Gastrocnemius medialis (tissue), 4 donors: ENCODE measurements at places on chromosomes 11 and 22. TPM values are rescaled to one million over a fixed set of nuclear protein-coding genes. Genes with fewer than 3 reads are reported as not detected.

The CYB5R2 gene
- total RNA-seq, result 1.00 TPM

The HSPA8 gene
- total RNA-seq, result 1,538 TPM

The KLHL35 gene
- total RNA-seq, result 1.0 TPM

DNA sequence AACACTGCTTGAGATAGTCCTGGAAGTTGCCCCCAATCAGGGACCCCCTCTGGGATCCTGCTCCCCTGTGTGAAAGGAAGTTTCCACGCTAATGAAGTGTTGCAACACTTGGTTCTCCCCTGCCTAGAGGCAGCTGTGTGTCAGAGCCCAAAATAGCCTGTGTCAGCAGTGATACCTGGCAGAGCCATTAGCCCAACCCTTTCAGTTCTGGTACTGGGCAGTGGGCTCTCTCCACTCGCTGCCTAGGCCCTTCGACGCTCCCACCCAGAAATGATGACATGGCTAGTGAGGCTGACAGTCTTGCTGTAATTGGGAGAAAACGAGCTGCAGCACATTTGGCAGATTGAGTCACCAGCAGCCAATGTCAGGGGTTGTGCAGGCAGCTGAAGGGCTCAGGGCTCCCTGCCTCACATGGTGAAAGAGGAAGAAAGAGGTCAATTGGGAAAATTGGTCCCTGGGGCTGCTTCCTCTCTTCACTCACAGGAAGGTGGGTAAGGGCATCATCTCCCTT lies 1.4 kb upstream of the NXF1 start:
- no peaks in the 10 kb centered on the region for H3K27me3 ChIP-seq
- peaks cover 24% of the 10 kb centered on the region for H3K4me1 ChIP-seq
- peak overlapping the region; percentile 97 for H3K27ac ChIP-seq
- peak overlapping the region; percentile 95 for H3K4me3 ChIP-seq

The F2 gene
- not detected for total RNA-seq

The RRP8 gene
- 13.5 TPM for total RNA-seq

The PRAME gene
- not detected for total RNA-seq

- DNase-seq, result peak; percentile 50
- peaks cover 43% of the 10 kb centered on the region for H3K4me1 ChIP-seq
- no peak overlapping the region for H3K4me3 ChIP-seq
- H3K36me3 ChIP-seq, result peaks cover 28% of the 10 kb centered on the region
Measured at GRCh38 chr11:44110231-44110679, 14.8 kb downstream of the EXT2 start.

DNA sequence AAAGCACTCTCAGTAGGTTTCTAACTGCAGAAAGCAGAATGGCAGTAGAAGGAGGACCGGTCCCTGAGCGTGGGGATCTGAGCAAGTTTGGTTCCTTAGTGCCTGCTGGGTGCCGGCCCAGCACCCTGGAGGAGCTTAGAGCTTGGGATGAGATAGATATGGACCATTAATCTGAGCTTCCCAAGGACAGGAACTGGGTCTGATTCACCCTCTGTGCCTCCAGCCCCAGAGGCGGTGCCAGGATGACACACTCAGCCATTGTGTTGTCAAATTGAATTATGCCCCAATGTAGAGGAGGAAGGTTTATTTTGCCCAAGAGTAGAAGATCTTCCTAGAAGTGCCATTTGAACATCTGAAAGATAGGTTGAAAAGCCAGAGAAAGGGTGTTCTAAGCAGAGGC lies 4.3 kb downstream of the ZC3H7B start:
- H3K4me1 ChIP-seq, result peaks cover 44% of the 10 kb centered on the region
- no peaks in the 10 kb centered on the region for H3K27me3 ChIP-seq
- H3K4me3 ChIP-seq, result no peak overlapping the region
- H3K27ac ChIP-seq, result peak overlapping the region; percentile 4
- no peaks in the 10 kb centered on the region for H3K36me3 ChIP-seq

DNA sequence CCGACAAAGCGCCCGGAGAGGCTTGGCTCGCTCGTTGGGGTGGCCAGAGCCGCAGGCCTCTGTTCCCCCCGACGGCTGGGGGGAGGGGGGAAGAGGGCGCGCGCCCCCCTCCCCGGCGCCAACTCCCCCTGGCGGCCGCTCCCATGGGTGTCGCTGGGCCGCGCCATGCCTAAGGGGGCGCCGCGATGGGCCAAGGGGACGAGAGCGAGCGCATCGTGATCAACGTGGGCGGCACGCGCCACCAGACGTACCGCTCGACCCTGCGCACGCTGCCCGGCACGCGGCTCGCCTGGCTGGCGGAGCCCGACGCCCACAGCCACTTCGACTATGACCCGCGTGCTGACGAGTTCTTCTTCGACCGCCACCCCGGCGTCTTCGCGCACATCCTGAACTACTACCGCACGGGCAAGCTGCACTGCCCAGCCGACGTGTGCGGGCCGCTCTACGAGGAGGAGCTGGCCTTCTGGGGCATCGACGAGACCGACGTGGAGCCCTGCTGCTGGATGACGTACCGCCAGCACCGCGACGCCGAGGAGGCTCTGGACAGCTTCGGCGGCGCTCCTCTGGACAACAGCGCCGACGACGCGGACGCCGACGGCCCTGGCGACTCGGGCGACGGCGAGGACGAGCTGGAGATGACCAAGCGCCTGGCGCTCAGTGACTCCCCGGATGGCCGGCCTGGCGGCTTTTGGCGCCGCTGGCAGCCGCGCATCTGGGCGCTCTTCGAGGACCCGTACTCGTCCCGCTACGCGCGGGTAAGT lies 1.4 kb downstream of the KCNC1 start:
- DNase-seq, result no peak
- no peaks in the 10 kb centered on the region for H3K36me3 ChIP-seq
- peaks cover 25% of the 10 kb centered on the region for H3K27me3 ChIP-seq
- H3K4me1 ChIP-seq, result peaks cover 9% of the 10 kb centered on the region
- H3K27ac ChIP-seq, result no peak overlapping the region

GRCh38 chr22:27207907-27208306 lies 550.5 kb downstream of the MIAT start:
- H3K27ac ChIP-seq, result no peak overlapping the region
- no peaks in the 10 kb centered on the region for H3K4me1 ChIP-seq
- peaks cover 12% of the 10 kb centered on the region for H3K27me3 ChIP-seq
- DNase-seq, result no peak

The RAB38 gene
- 0.27 TPM for total RNA-seq

DNA sequence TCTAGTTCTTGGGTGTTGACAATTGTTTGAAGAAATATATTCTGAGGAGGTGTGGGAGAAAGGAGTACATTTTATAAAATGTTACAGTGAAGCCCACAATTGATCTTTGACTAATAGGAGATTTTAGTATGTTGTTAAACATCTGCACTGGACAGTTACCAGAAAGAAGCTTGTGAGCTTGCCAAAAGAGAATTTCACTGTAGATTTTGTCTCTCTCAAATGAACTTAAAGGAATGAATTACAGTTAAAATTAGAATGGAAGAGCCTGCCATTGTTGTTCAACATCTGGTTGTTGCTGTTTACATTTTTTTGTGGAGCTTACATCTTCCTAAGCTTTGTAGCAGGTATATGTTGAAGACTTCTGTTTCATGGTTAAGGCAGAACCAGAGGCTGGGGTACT lies 620.5 kb upstream of the CCDC179 start:
- no peaks in the 10 kb centered on the region for H3K4me1 ChIP-seq
- H3K36me3 ChIP-seq, result no peaks in the 10 kb centered on the region
- no peaks in the 10 kb centered on the region for H3K27me3 ChIP-seq
- no peak overlapping the region for H3K4me3 ChIP-seq

The LRP4 gene
- 5.8 TPM for total RNA-seq

DNA sequence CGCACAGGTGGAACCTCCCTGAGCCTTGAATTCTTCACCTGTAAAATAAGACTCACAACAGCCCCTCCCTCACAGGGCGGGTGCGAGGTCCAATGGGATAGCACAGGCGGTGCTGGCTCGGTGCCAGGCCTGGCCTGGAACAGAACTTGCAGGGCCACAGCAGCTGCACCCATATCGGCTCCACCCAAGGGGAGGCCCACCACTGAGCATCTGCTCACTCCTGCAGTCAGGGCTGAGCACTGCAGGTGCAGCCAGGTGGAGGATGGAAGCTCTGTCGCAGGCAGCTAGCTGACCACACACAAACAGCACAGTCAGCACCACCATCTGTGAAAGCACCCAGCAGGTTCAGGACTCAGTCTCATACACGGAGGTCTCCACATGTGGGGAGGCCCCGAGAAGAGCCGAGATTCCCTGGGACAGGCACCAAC lies 19.6 kb downstream of the VPS37C start:
- H3K4me1 ChIP-seq, result peaks cover 16% of the 10 kb centered on the region
- no peak overlapping the region for H3K27ac ChIP-seq
- DNase-seq, result no peak
- no peak overlapping the region for H3K4me3 ChIP-seq
- H3K27me3 ChIP-seq, result no peaks in the 10 kb centered on the region

- H3K36me3 ChIP-seq, result no peaks in the 10 kb centered on the region
- H3K27ac ChIP-seq, result peak overlapping the region; percentile 71
- DNase-seq, result no peak
- no peaks in the 10 kb centered on the region for H3K27me3 ChIP-seq
Measured at GRCh38 chr11:78187366-78188285, 800 bp downstream of the KCTD21 start.

DNA sequence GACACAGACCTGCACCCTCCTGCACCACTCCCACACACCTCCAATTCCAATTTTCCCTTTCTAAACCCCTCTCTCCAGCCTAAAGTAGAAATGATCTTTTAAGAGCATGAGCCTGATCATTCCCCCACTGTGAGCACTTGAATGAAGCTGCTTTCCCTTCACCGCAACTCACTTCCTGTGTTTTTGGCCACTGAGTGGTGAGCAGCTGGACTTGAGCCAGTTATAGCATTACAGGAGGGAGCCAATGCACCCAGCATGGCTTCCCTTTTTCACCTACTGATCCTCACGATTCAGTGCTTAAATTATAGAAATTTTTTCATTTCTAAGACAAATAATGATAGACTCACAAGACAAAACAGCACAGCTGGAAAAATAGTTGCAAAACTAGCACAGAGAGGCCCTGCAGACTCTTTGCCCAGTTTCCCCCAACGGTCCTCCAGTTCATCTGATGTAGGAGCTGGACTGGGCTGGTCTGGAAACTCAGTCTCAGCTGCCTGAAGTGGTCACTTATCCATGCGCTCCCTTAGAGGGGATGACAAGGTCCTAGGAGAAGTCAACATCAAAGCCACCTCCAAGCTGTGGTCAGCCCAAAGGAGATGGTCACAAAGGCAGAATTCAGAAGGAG lies 9.7 kb upstream of the APOL4 start:
- H3K27ac ChIP-seq, result no peak overlapping the region
- H3K4me3 ChIP-seq, result no peak overlapping the region
- H3K4me1 ChIP-seq, result no peaks in the 10 kb centered on the region
- DNase-seq, result no peak
- no peaks in the 10 kb centered on the region for H3K36me3 ChIP-seq
- H3K27me3 ChIP-seq, result no peaks in the 10 kb centered on the region

- H3K4me3 ChIP-seq, result no peak overlapping the region
- peaks cover 8% of the 10 kb centered on the region for H3K27me3 ChIP-seq
- no peaks in the 10 kb centered on the region for H3K36me3 ChIP-seq
- H3K27ac ChIP-seq, result no peak overlapping the region
Measured at GRCh38 chr22:44731357-44731970, 20.9 kb upstream of the ARHGAP8 start.

DNA sequence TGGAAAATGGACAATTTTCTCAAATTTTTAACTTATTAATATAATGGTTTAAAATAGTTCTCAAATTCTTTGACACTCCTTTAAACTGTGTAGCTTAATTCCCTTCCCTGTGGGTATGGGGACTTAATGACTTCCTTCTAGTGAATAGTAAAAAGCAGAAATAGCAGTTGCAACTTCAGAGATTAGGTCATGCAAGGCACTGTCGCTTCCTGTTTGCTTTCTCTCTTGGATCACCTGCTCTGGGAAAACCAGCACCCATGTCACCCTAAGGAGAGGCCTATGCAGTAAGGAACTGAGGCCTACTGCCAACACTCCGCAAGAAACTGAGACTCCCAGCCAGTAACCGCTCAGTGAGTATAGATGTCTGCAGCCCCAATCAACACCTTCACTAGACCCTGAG lies 5.5 kb upstream of the PANX3 start:
- no peaks in the 10 kb centered on the region for H3K4me1 ChIP-seq
- H3K36me3 ChIP-seq, result no peaks in the 10 kb centered on the region
- no peaks in the 10 kb centered on the region for H3K27me3 ChIP-seq
- DNase-seq, result no peak
- H3K4me3 ChIP-seq, result no peak overlapping the region

DNA sequence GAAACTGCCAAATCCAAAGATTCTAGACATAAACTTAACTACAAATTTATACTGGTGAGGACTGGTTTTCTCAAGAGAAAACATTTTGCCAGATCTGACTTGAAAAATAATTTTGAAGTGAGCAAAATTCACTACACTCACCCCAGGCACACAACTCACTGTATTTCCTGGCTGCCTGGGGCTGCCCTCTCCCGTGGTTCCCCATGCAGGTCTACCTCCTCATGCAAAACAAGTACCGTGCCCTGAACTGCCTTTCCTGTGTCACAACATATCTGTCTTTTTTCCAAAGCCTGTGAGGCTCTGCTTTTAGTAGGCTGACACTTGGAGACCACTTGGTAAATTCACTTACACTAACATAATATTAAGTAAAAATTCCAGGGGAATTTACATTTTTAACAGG lies 76.4 kb downstream of the LIF start:
- H3K4me3 ChIP-seq, result no peak overlapping the region
- H3K36me3 ChIP-seq, result no peaks in the 10 kb centered on the region
- no peak for DNase-seq

The LDHAL6A gene
- total RNA-seq, result not detected

DNA sequence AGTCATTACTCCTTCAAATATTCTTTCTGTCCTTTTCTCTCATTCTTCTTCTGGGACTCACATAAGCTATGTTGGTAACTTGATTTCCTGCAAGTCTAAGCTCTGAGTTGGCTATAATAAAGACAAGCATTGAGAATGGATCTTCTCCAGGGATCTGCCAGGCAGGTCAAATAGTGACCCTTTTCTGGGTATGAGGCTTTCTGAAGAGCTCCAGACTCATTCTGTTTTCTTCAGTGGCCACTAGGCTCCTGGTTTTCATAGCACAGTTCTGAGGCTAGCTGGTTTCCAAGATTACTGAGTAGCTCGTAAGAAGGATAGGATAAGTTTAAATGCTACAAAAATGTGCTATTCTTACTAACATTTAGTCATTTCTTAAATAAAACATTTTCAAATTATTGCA lies 38.3 kb downstream of the TMPRSS5 start:
- peaks cover 6% of the 10 kb centered on the region for H3K4me1 ChIP-seq
- no peak overlapping the region for H3K27ac ChIP-seq
- H3K27me3 ChIP-seq, result no peaks in the 10 kb centered on the region
- H3K4me3 ChIP-seq, result no peak overlapping the region

DNA sequence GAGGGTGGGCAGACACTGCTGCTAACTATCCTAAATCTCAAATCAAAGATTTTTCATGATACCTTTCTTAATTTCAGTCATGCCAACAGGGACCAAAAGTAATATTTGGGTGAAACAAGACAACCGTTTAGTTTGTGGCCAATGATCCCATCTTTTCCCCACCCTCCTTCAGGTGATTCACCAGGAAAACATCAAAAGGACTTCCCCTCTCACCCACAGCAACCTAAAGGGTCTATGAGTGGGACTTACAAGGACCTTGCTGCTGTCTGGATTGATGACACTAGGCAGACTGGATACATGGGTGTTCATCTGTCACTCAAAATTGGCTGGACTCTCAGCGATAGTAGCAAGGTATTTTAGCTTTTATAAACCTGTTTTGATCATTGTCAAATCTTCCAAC lies 62.0 kb upstream of the ZC3H12C start:
- no peaks in the 10 kb centered on the region for H3K36me3 ChIP-seq
- no peak for DNase-seq
- no peaks in the 10 kb centered on the region for H3K27me3 ChIP-seq
